ENCODE measurements at places on chromosomes 2 and 18.

- no peak for DNase-seq
These were observed 17.0 kb downstream of the ARHGAP28 start for GRCh38 chr18:6746386-6746960.

GRCh38 chr2:204453730-204454167 lies 91.5 kb upstream of the PARD3B start:
- peak; percentile 32 for DNase-seq

- no peak for DNase-seq
These were observed 322.1 kb upstream of the THUMPD2 start for GRCh38 chr2:40101131-40101575.

- no peak for DNase-seq
These were observed 464 bp upstream of the FTCDNL1 start for GRCh38 chr2:199851501-199851810.

- peak; percentile 81 for DNase-seq
These were observed 95.2 kb downstream of the EPB41L5 start for GRCh38 chr2:120108049-120108448.

DNA sequence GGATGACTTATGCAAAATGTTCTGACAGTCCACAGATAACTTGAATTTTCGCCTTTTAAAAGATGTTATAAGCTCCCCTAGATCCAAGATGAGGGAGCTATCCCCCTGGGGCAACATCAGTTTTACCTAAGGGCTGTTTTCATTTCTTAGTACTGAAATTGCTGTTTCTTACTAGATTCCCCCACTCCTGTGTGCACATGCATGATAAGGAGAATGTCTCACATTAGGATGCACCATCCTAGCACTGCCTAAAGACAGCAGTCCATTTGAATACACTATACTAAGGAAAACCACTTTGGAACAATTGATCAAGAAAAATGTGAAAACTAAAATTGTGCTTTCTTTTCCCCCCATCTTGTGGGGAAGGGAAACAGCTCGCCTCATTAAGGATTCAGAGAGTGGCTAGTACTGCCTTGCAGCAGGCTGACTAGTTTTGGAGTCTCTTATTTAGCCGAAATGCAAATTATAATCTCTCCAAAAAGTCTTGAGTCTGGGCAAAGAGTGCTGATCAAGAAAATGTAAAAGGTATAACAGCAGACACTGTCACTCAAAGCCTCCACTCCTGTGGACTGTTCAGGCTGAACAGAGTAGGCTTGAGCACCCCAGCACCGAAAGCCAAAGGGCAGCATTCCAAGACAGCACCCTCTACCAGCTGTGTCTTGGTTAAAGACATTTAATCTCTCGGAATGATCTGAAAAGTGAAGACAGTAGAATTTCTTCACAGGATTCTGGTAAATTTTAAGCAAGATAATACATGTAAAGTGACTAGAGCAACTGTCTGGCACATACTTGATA lies 65.0 kb downstream of the ZNF385B start:
- DNase-seq: no peak

DNA sequence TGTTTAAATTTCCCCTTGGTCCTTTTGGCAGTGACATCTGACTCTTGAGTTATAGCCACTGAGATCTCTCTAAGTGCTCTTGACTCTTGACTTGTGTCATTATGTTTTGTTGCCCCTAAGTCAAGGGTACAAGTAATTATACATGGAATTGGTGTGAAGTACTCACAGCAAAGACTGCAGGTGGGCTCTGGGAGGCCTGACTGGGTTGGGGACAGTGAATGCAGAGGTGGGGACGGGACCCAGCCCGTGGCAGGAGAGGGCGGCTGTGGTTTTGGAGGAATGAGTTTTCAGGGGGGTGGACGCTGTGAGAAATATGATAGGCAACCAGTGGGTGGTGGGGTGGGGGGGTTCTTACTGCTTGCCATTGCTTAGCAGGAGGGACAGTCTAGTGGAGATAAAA lies 97.8 kb downstream of the NCK2 start:
- DNase-seq: no peak

DNA sequence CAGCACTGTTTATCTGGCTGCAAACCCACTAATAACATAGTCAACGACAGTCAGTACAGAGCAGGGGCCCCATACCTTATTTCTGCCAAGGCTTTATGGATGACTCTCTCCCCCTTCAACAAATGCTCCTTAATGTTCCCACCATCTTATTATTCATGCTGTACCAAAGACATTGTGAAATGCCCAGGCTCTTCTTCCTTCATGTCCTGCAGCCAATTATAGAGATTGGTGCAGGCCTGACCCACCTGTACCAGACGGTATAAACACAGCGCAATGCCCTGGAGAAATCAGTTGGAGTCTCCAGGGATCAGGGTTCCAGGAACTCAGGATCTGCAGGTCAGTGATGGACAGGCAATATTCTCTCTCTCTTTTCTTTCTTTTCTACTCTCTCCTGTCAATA lies at the start of gene IL1F10:
IL1F10 (plus strand) TSS at position 290 of the 400 bp plus-strand sequence. CDS start 4,769 bp downstream, outside the sequence.
- DNase-seq: no peak

- no peak for DNase-seq
These were observed 9.5 kb upstream of the CYP27C1 start for GRCh38 chr2:127229555-127229954.

DNA sequence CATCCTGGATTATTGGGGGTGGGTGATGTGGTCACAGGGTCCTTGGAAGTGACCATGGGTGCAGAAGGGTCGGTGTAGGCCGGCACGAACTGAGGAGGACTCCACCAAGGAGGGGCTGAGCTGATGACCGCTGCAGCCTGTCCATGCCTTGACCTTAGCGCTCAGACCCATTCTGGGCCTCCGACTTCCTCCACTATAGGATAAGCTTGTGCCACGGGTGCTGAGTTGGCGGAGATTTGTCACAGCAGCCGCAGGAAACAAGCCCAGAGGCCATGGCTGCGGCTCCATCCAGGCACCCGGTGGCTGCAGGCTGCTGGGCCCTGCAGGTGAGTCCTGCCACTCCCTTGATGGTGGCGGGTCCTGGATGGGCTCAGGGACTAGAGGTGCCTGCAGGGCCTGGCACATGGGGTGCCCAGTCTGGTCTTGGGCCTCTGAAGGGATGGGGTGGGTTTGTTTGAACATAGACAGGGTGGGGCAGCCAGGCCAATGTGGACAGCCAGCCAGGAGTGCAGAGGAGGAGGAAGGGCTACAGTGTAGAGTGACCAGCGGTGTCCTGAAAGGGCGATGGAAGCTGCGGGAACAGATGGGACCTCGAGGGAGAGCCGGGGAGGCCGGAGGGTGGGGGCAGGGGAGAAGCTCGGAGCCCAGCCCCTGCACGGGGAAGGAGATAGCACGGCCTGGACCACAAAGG lies 84.8 kb downstream of the SEPTIN10 start:
- DNase-seq: no peak

DNA sequence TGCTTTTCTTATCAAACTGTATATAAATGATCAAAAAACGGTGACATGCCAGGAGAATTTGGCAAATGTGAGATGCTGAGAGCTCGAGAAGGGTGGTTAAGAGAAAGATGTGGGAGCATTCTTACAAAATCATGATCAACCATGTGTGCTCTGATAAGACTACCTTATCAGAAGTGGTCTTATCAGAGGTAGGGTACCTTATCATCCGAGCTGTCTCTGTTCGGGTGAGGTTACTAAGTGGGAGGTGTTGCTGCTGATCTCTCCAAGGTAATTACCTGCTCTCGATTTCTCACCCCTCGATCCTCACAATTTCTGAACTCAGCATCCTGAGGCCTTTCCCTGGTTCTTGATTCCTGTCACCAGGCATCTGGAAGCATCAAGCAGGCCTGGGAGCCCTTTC lies 813.0 kb upstream of the ID2 start:
- no peak for DNase-seq

All from NCI-H2081 (cell line).